Osteoblast (primary cell): ENCODE measurements at places on chromosomes 1 and 21.

GRCh38 chr1:32754317-32755097 lies 51.9 kb upstream of the SYNC start:
- DNase-seq: peak; percentile 87

DNA sequence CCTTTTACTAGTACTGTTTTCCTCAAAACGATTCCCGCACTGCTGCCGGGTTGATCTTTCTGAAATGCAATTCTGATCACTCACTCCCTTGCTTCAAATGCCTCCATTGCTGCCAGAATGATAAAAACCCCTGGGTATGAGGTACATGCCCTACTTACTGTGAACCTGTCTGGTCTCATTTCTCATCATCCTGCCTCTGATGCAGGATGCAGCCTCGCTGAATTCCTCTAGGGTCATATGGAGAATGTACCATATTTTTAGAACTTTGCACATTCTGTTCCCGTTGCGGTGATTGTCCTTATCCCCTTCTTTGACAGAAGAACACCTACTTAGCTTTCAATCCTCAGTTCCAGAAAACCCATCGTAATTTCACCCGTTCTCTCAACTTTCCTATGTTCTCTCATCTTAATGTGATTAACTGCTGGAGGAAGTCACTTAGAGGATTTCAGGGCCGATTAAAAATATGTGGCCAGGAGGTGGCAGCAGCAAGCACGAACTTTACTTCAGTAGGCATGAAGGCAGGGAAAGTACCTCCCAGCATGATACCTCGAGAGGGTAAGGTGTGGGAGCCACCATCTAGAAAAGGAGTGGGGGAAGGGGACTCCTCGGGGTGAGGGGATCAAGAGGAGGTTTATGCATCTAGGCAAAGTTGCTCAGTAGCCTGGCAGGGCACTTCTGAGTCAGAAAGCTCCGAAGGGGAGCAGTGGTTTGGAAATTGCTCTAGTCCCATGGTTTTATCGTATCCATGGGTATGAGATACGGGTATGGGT lies 361.5 kb upstream of the ZP4 start:
- DNase-seq: no peak

DNA sequence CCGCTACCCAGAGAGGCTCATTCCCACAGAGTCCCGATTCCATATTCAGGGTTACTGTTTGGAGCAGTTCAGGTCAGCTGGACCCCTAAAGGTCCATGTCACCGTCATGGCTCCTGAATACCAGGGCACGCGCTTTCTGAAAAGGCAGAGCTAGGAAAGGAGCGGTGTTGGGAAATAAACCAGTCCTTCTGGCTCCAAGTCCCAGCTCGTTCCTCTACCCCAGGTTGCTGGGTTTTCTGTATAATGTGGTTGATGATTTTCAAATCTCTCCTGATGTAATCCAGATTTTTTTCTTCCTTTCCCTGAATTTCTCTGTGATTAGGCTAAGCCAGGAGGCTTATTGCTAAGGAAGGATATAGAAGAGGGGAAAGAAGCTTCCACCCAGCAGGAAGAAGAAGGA lies 14.0 kb upstream of the PKP1 start:
- DNase-seq: no peak

GRCh38 chr1:155466617-155466972 lies 96.0 kb downstream of the ASH1L start:
- no peak for DNase-seq

DNA sequence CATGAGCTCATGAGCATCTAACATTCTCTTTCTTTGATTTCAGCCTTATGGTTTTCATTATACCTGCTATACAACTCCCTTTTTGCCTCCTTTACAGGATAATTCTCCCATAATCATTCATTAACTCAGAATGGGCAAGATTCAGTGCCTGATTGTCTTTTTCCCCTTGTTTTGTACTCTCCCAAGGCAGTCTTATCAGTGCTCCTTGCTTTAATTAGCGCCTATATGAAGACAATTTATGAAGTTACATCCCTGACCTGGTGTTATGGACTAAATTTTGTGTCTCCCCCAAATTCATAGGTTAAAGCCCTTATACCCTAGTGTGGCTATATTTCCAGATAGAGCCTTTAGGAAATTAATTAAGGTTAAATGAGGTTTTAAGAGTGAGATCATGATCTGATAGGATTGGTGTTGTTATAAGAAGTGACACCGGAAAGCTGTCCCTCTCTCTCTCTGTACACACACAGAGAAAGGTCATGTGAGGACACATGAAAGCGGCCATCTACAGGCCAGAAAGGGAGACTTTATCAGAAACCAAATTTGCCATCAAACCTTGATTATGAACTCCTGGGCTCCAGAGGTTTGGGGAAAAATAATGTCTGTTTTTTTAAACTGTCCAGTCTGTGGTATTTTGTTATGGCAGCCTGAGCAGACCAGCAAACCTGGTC lies 185.8 kb upstream of the CHODL start:
- no peak for DNase-seq

GRCh38 chr1:40662864-40663263 lies 2.6 kb downstream of the RIMS3 start:
- peak; percentile 91 for DNase-seq

GRCh38 chr1:19901653-19902052 lies 19.5 kb downstream of the OTUD3 start:
- DNase-seq: no peak

GRCh38 chr21:27275294-27275927 lies 308.5 kb upstream of the ADAMTS5 start:
- DNase-seq: no peak

DNA sequence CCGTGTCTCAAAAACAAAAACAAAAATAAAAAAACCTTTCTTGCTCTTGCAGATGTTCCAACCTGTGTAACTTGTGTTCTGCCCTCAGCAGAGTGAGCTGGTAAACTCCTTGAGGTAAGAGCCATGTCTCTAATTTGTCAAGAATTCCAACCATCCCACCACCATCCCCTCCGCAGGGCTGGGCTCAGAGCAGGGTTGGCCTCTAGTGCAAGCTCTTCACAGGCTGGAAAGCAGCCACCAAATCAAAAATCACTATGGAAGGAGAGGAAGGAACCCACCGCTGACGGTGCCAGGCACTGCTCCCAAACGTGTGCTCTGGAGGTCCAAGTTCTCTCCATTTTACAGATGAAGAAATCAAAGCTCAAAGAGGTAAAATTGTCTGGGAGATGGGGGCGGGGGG lies 9.4 kb downstream of the PLEKHA6 start:
- DNase-seq: no peak

DNA sequence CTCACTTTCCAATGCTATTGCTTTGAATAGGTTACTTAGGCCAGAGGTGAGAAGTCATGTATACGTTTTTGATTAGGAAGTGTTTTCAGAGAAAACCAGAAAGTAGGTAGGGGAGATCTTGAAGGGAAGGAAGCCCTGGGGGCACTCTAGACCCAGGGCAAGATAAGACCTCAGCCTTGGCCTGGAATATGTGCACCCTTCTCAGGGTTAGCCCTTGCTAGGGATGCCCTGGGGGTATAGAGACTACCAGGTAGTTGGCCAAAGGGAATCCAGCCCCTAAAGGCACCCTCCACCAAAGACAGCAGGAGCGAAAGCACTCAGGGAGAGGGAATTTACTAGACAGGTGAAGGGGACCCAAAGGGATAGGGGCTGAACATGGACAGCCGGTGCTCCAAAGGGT lies 7.0 kb downstream of the TIAM1 start:
- DNase-seq: no peak

- no peak for DNase-seq
These were observed 26.3 kb downstream of the CLEC20A start for GRCh38 chr1:178470411-178470960.

DNA sequence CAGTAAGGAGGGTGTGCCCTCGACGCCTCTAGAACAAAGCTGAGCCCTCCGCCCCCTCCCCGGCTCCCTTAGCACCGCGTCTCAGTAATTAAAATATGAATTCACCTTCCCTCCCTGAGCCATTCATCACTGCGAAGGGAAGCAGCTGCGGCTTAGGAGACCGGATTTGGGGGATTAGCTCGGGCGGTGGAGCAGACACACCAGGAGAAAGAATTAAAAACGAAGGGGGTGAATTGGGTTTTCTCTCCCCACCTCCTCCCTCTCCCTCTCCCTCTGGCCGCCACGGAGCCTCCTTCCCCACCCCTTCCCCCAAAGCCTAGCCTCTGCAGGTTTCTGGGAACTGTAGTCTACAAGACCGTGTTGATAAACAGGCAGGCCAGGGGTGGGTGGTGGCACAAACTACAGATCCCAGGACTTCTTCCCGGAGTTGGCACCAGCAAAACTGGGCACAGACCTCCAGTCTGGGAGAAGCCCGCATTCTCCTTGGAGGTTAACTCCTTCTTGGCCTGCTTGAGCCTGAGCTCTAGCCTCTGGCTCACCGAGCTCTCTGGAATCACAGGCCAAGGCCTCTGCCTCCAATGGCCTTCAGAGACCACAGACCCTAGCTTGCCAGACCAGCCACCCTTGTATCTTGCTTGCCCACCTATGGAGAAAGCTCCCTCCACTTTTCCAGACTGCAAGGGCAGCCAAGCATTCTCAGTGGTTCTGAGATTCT lies 10.8 kb downstream of the BLACAT1 start:
- peak; percentile 76 for DNase-seq

- peak; percentile 58 for DNase-seq
These were observed 116.5 kb upstream of the SLC45A1 start for GRCh38 chr1:8201331-8201861.

DNA sequence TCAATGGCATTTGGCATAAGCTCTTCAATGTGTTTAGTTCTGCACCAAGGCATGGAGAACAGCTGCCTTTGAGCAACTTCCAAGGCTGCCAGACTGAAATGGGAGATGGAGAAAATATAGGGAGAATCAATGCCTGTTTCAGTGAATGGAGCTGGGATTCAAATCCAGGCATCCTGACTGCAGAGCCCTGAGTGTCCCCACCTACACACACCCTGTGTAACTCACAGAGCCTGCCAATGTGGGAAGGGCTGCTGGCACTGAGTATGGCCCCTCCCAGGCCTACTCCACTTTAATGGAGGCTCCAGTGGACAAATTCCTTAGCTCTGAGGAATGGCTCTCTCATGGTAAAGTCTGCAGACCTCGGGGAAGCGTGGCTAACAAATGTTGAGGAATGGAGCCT lies 145.6 kb upstream of the TNR start:
- no peak for DNase-seq

GRCh38 chr1:25008192-25008485 lies 78.1 kb upstream of the RUNX3 start:
- DNase-seq: no peak

GRCh38 chr1:12406211-12407021 lies 176.6 kb downstream of the VPS13D start:
- no peak for DNase-seq

DNA sequence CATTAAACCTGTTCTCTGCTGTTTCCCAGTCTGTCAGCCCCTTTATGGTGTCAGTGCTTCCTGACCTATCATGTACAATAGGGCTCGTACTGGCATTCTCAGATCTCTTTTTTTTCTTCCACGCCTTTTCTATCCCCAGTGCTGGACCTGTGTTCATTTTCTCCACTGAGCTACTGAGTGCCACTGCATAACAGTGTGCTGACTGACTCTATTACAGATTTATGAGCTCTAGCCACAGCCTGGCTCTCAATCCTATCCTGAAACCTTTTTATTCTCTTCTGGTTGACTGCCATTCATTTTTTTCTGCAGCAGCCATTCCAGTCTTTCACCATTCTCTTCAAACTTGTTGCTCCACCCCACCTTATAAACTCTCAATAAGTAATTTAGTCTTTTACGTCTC lies 59.6 kb upstream of the MACF1 start:
- peak; percentile 31 for DNase-seq

- no peak for DNase-seq
These were observed 2.8 kb upstream of the AHDC1 start for GRCh38 chr1:27606708-27607238.

DNA sequence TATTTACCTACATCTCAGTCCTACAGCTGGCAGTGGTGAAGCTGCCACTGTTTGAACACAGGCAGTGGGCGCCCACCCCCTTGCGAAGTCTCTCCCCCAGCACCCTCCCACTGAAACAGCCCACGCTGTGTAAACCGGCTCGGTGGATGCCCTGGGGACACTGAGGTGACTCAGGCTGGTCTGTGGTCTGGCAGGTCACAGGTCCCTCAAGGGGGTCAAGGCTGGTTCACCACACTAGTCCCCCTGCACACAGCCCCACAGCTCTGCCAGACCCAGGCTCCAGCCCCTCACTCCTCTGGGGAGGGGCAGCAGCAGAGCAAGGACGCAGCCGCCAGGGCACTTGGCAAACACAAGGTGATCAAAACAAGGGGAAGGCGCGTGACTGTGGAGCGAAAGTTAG lies 7.6 kb downstream of the CHD5 start:
- peak; percentile 67 for DNase-seq

DNA sequence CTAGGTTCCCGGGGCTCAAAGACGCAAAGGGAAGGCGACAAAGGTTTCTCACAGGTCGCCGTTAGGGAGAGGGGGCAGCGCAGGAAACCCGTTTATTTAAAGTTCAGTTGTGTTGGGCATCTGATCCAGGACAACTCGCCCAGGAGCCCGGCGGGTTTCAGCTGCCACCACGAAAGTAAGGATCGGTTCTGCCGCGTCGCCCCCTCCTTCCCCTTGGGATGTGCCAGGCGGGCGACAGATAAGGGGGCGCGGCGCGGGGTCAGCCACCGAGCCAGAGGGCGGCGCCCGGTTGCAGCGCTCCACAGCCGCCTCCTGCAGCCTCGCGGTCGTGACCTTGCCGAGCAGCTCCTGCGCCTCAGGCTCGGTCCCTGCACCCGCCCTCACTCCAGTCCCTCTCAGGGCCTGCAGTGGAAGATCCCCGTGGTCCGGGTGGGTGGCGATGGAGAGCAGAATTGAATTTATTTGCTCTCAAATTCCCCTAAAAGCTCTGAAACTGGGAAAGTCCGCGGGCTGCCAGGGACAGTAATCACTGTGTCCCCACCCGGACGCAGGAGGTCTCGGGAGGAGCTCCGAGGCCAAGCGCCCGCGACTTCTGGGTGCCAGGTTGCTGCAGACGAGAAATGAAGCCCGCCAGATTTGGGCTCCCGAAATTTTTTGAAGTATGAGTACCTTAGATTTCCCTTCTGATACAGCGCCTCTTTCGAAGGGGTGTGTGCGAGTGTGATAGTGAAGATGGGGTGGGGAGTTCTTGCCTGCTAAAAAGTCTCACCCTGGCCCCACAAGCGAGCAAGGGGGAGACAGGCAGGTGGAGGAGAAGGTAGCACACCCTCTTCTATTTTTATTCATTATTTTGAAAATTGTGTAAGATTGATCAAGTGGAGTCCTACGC lies 28.4 kb upstream of the NFIA start:
- DNase-seq: peak; percentile 94

DNA sequence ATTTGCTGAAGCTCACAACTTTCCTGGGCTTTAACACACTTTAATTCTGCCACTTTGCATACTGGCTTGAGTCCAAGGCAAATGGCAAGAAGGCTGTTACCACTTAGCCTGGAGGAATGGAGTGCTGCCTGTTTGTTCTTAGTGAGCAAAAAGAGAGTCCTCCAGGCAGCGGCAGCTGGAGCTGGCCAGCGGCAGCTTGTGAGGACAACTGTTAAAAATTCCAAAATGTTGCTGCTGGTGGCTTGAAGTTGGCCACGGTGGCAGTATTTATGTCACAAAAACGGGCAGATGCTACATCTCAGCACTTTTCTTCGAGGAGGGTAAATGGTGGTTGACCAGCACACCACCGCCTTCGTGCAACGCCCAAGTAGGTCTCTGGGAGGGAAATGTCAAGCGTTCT lies 27.3 kb downstream of the STPG1 start:
- no peak for DNase-seq
